HS-27A (cell line): ENCODE measurements at places on chromosomes 7 and 10.
A peak's percentile ranks its signal among the peaks of the same experiment; 100 is the strongest.

GRCh38 chr10:18293536-18294510 is 153.6 kb downstream of the CACNB2 start:
- DNase-seq: no peak

DNA sequence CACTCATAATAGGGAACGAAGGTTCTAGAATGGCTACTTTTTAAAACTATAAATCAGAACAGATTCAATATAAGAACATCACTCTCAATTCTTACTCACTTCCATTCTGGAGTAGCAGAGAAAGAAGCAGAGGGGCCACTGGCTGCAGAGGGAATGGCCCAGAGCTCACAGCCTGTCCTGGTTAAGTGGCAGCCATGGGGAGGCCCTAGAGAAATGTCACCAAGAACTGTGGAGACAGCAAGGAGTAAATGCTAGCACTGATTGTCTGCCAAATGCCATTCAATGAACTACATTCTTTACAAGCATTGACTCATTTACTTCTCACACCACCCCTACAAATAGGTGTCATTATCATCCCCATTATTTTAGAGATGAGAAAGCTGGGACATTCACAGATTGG is 74.6 kb upstream of the KCNMA1 start:
- no peak for DNase-seq

DNA sequence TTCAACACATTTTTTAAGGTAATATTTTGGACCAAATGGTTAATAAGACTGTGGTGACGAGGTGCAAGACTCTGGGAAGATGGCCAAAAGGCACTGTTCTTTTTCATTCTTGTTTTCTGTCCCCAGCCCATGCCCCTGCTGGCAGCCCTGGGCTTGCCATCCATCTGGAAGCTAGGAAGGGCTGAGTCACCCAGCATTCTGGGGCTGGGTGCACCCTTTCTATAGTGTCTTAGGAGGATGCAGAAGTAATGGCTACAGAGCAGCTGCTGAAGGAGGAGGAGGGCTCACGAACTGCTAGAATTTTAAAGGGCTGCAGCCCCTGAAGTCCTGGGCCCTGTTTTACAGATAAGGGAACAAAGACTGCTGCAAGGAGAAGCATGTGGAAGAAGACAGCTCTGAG is 42.8 kb upstream of the ZNF32 start:
- DNase-seq: peak; percentile 3

DNA sequence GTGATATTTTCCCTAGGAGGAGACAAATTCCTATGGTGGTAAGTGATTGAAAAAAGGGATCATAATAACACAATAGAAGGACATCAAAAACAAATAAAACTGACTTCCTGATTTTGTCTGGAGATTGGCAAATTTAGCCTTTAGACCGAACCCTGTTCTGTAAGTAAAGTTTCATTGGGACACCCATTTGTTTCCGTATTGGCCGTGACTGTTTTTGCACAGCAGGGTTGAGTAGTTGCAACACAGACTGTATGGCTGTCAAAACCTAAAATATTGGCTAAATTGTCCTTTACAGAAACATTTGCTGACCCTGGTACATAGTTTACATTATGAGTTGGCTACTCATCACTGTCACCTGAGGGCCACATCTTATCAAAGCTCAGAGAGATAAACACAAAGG is 168.6 kb downstream of the PRKCQ start:
- DNase-seq: no peak

DNA sequence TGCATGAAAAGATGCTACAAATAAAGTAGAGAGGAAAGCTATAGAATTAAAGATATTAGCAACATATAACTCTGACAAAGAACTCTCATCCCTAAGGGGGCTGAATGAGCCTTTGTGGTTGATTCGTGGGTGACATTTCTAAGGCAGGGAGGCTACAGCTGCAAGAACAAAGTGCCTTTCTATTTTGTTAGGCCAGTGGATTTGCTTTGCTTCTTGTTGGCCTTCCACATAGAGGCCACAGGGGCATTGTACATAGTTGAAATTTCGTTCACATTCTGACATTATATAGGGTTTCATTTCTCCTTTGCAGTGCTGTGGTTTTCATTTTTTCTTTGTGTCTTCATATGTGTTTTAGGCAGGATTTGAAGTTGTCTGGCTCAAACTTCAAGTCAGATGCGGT is 819.2 kb upstream of the C7orf33 start:
- no peak for DNase-seq
